ENCODE measurements at places on chromosomes 7 and 10. TPM values are rescaled to one million over a fixed set of nuclear protein-coding genes. Genes with fewer than 3 reads are reported as not detected.

NRG3 gene
- total RNA-seq, result 0.57 TPM

RADIL gene
- total RNA-seq, result 2.5 TPM

HACD1 gene
- 213 TPM for total RNA-seq

GRCh38 chr7:127437241-127437640 is 44.7 kb upstream of the ZNF800 start:
- no peak for DNase-seq

DNA sequence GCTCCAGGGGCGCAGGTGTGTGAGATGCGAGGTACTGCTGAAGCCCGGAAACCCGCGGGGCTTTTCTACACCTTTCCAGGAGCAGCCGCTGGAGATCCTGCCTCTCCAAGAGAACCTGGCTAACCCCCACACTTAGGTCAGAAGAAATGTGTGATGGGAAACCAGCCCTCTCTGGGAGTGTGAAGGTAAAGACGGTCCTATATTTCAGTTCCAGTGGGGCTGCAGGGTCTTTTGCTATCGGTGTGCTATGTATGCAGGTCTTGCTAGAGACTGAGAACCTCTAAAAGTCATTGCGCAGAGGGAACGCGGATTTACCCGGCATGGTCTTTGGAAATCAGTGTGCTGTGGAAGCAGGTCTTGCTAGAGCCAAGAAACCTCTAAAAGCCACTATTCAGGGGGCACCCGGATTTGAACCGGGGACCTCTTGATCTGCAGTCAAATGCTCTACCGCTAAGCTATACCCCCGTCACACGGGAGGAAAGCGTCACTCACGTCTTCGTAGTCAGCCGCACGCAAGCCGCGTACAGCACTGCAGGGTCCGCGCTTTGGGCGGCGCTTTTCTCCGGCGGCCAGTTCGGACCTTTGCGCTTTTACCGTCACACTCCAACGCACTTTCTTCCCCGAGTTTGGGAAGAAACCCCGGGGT is 46.0 kb downstream of the ZNF777 start:
- no peak for DNase-seq

DNA sequence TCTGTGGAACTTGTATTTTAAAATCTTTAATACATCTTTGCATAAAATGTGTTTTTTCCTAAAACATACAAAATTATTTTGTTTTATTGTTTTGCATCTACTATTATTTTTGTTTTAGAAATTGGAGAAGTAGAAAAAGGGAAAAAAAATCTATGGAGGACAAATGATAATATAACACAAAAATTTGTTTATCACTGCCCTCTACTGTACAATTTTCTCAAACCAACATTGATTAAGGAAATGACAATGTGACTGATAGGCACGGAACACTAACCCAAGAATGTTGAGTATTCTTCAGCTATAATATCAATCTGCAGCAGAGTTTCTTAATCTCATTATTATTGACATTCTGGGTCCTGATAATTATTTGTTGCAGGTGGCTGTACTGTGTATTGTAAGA is 9.5 kb upstream of the ING3 start:
- no peak for DNase-seq

DNA sequence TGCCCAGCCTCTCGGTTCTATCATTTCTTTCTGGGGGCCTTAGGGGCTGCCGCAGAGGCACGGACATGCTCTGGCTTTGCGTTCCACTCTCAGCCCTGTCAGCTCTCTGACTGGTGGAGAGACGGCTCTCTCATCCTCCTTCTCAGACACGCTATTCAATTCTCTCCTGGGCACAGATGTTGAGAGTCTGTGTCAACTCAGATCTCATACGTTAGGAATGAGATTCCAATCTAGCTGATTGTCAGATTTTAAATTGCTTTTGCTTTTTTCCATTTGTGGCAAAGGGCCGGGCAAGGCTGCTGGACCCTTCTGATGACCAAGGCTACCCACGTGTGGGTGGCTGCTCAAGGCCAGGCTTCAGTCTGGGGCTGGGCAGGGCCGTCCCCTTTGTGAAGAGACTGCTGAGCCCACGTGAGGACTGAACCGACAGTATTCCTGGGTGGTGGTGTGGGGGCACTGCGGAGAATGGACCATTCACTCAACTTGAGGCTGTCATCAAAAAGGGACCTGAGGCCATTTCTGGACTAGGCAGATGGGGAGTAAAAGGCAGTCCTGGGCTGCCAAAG is 71.5 kb downstream of the CLEC2L start:
- no peak for DNase-seq

DNA sequence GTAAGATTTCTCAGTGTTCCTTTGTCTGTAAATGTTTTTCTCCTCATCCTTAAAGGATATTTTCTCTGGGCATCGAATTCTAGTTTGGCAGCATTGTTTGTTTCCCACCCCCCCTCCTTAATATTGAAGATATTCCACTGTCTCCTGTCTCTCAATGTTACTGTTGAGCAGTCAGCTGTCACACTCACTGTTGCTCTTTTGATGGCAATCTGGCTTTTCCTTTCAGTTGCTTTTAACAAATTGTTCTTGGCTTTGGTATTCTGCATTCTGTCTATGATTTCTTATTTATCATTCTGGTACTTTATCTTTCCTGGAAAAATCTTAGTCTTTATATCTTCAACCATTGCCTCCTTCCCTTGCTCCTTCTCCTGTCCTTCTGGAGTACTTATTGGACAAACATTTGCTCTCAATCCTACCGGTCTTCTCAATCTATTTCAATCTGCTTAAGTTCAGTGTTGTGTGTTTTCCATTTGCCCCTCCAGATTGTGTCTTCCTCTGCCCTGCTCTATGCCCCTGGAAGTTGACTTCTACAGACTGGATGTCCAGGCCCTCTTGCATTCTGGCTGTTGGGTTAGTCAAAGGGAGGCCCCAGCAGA is 9.3 kb upstream of the GTPBP4 start:
- no peak for DNase-seq

- DNase-seq, result no peak
Observed at GRCh38 chr10:80492848-80493521, 38.9 kb downstream of the TSPAN14 start.

GRCh38 chr10:22369434-22370072 is 24.3 kb downstream of the SPAG6 start:
- DNase-seq, result no peak
